Stromal cell of bone marrow (primary cell): ENCODE measurements at places on chromosomes 13 and 19.

DNA sequence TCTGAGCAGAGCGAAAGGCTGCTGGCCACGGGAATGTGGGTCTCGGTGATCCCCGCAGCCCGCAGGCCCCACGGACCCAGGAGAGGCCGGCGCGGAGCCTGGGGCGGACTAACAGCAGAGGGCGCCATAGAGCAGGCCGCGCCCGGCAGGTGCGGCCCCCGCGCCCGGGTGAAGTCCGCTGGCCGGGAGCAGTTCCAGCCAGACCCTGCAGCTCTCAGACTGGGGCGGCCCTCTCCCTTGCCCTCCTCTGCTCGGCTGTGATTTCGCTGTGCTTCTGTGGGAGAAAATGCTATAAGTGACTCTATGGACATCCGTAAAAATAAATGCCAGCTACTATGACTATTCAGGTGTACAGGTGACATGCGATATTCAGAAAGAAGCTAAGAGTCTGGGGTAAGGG lies 37.7 kb downstream of the GSX1 start:
- no peak for DNase-seq

- DNase-seq = no peak
Observed at GRCh38 chr19:12093777-12094176, 29.2 kb downstream of the ZNF844 start.

- DNase-seq = no peak
Observed at GRCh38 chr13:97266332-97266731, 44.2 kb downstream of the MBNL2 start.

- DNase-seq = no peak
Observed at GRCh38 chr19:32891609-32892008, 22.0 kb upstream of the SLC7A9 start.

DNA sequence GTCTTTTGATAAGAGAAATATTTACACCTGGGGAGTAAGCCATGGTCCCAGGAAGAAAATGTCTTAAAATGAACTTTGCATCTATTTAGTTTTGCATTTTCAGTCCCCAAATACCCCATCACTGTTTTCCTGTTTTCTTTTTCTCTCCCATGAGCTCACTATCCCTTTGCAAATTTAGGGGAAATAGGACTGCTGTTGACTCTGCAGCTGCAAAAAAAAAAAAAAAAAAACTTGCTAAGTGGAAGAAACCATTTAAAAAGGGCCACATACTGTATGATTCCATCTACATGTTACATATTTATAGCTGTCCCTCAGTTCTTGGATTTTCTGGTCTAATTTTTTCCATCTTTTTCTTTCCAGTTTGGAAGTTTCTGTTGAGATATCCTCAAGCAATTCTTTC lies 98.2 kb upstream of the SERP2 start:
- DNase-seq = no peak

DNA sequence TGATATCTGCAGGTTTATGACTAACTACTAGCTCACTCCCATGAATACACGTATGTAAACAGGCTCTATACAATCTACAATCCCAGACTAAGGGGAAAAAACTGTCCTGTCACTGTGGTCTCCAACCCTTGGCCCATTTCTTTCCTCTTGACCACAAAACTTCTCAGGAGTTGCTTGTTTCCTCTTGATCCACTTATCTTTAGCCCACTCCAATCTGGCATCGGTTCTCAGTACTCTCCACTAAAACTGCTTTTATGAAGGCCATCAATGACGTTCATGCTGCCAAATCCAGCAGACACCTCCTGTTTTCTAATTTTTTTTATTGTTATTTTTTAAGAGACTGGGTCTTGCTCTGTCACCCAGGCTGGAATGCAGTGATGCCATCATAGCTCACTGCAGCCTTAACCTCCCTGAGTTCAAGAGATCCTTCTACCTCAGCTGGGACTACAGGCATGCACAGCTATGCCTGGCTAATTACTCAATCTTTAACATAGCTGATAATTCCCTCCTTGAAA lies 31.9 kb upstream of the USPL1 start:
- no peak for DNase-seq

- no peak for DNase-seq
Observed at GRCh38 chr19:41918653-41919244, 9.5 kb downstream of the ERFL start.

- no peak for DNase-seq
Observed at GRCh38 chr13:110262082-110262436, 44.9 kb downstream of the COL4A1 start.

DNA sequence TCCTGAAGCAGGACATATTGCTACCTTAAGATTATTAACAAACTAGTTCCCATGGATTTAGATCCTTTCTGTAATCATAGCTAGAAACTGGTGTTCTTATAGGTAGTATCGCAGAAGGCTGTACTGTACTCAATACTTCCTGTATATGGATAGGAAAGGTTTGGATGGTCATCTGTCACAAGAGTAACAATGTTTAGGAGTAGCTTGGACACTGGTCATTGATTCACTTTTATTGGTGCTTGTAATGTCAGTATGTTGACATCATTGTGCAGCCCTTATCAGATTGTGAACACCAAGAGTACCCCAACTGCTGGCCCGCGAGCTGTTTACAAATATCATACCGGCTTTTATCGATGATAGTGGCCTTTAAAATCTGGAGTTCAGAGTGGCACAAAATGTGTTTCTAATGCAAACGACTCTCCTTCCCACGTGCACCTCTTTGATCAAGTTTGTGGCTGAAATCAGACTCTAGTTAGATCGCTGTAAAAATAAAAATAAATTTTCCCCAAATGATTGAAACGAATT lies 605 bp upstream of the CDK8 start:
- no peak for DNase-seq

DNA sequence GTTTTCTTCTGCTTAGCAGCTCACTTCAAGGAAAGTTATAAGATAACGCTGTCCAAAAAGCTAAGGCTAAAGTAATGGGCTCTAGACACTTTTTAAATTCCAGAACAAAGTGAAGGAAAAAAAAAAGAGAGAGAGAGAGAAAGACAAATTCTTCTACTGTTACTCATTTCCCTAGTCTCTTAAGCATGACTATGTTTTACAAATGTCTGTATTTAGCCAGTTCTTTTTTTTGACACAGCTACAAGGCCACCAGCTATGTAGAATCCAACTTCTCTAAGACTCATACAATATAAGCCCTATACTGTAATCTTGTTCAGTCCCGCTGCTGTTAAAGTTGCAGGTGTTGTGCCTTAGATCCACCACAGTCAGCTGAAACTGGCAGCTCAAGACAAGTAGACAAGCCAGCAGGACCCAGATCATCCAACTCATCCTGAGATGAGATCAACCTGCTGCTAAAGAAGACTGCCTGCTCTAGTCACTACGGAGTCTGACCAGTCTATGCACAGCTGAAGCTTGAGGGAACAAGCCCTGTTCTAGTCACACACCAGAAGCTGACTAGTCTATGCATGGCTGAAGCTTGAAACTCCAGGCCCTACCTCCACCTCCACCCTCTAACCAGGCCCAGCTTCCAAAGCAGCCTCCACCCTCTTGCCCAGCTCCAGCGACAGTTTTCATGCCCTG lies 10.3 kb upstream of the ZNF83 start:
- DNase-seq = peak; percentile 7

- DNase-seq = no peak
Observed at GRCh38 chr13:79782541-79783205, 301.7 kb downstream of the NDFIP2 start.

DNA sequence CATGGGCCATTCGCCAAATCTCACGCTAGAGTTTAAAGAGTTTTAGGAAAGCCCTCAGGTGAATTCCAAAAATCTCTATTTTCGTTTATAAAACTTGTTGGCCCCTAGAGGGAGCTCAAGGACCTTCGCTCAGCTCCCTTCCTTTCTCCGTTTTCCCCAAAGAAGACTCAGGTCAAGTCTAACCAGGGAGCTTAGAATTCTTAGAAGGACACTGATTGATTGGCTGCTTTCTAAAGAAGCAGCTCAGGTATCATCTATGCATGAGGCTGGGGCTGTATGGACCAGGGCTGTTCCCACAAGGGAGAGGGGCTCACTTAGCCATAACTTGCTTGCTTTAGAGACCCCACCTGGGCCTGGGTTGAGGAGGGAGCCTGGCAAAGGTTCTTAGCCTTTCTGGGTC lies 20.5 kb downstream of the DZIP1 start:
- peak; percentile 34 for DNase-seq

- no peak for DNase-seq
Observed at GRCh38 chr19:18282021-18282787, 782 bp upstream of the JUND start.

- DNase-seq = no peak
Observed at GRCh38 chr13:113207890-113208420, 514 bp downstream of the PCID2 start.
